ENCODE measurements at places on chromosomes 1 and 21.

DNA sequence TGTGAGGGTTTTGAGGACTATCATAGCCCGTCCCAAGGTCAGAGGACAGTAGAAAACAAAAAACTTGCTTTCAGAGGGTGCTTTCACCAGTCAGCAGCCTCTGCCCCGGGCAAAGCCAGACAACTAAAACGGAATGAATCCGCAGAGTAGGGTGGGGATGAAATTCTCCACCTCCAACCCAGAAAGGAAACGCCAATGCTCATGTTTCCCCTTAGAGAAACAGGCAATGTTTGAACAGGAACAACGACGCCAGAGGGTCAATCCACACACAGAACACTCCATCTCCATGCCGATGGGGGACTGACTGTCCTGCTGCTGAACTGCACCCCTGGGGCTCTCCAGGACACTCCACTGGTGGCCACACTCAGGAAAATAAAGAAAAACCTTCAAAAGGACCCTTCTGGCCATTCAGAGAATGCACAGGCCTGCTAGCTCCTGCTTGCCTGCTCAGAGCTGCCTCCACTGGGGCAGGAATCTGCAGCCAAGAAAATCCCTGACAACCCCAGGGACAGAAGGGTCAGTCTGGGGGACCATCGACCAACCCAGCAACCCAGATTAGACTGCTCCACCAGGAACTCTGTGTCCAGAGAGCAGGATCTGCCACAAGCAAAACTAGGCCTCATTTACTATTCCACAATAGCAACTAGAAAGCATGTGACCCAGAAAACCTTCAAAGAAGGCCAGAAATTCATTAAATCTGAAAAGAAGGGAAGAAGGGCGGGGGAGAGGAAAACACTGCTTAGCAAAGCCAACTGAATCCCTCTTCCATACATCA lies 116.0 kb downstream of the TOMM20 start:
- no peak for DNase-seq

GRCh38 chr21:15062606-15062965 lies 2.2 kb downstream of the NRIP1 start:
- DNase-seq: no peak

DNA sequence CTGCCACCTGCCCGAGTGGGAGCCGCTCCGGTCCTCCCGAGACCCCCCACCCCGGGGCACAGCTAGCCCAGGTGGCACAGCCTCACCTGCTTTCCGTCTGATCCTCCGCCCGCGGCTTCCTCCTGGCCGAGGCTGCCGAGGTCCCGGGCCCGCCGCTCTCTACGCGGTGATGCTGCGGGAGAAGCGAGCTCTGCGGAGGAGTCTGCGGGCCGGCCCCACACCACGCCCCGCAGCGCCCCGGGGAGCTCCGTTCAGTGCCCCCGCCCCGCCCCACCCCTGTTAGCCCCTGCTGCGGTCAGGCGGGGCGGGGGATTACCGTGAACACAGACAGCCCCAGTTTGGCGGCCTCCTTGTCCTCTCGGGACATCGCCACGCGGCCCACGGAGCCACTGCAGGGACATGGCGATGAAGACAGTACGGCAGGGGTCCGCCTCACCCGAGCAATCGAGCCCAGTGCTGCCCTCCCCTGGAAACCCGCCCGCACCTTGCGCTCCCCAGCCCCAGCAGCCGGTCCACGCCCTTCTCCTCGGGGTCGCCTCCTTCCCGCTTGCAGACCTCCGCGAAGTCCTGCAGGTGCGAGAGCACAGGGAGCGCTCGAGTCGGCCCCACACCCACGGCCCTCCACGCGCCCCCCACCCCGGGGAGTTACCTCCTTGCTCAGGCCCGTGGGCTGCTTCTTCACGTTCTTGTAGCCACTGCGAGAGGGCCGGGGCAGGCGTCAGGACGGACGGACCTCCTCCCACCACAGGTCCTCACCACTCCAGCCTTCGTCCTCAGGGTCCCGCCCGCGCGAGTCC lies 933 bp downstream of the C1orf35 start:
- no peak for DNase-seq

DNA sequence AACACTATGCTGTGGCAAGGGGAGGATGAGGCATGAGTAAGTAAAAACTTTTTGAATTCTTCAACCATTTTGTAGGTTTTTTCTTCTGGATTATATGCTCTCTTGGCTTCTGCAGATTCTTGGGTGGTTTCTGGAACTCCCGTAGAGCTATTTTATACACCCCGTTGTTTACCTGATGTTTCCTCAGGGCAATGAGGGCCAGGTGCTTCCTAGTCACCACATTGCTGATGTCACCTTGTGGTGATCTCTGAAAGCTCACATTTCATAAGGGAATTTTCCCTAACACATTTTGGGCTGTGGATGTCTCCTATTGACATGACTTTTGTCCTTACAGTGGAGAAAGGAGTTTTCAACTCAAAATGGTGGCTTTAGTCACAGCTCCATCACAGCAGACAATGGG lies 356.6 kb downstream of the PLA2G4A start:
- DNase-seq: no peak

DNA sequence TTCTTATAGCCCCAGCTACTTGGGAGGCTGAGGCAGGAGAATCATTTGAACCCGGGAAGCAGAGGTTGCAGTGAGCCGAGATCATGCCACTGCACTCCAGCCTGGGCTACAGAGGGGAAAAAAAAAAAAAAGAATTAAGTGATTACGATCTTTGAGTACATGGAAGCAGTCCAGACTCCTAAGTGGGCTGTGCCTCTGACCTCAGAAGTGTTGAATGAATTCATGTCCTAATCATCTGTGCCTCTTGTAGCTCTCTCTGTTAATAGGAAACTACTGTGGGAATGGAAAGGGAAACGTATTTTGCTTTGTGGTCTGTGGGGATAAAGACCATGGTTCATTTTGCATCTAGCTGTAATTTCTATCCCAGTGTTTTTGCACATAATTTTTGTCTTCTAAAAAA lies 8.4 kb upstream of the IVNS1ABP start:
- no peak for DNase-seq

DNA sequence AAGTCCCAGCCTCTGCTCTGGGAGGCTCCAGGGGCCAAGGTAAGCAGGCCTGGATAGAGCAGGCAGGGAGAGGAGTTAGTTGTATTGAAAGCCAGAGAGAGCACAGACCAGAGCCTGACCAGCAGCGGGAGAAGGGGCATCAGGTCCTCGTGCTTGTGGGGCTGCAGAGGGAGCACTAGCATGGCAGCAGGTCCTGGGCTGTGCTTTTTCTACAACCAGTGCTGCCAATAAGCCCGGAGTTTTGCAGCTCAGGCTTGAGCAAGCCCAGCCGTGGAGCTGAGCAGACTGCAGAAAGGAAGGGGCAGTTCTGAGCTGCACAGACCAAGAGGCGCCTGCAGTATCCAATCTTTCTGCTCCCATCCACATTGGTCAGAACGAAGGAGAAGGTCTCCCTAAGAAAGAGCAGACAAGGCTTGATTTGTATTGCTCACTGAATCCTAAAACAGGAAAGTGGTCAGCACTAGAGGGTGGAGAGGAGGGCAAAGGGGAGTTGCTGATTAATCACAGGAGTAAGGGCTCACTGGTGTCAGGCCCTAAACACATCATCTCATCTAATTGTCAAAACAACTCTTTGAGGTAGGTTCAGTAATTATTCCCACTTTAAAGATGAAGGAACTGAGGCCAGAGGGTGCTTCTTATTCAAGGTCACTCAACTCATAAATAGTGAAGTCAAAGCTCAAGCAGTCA lies 2.7 kb downstream of the DENND2D start:
- DNase-seq: no peak

DNA sequence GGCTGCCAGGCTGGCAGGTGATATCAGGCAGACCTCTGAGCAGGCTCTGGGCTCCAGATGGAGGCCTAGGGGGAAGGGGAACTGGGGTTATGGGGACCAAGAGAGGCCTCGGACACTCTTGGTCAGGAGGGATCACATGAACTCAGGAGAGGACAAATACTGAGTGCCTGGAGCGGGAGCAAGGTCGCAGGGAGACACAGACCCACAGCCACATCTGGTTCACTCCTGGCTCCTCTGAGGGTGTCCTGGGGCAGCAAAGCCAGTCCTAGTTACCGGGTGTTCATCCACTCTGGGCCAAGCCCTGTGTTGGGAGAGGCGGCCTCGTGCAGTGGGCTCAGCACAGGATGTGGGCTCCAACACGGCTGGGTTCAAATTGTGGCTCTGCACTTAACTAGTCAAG lies 239.0 kb downstream of the PTPRU start:
- DNase-seq: no peak
